Nephron progenitor cell (in vitro differentiated cells): ENCODE measurements at places on chromosomes 6 and 20.

DNA sequence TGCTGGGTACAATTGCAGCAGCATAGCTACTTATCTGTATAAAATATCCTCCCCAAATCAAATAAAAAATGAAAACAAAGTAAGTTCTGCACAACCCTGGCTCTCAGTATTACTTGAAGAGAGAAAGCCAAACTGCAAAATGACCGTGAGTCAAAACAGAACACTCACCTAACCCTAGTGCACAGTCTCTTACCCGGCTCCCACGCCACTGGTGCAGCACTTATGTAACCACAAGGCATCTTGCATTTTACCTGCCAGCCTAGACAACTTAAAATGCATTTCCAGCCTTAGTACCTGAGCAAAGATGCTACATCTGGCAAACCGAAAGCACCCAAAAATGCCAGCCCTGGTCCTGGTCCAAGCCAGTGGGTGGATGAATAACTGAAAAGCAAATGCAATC, 12.4 kb upstream of the SIRPB1 start:
- no peak for DNase-seq

DNA sequence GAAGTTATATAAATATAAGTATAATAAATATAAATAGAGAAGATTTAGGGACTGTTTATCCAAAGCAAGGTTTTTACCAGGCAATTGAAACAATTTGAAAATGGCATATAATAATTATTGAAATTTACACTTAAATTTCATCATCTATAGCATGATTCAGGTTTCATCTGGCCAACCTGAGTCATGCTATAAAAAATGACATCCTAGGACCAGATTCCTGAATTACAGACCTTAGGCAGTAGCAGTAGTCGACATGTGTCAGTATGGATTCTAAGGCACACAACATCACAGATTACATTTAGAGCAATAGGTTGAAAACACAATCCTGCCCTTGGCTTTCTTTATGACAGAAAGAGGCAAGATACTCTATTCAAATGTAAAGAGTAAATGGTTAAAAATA, 592.3 kb downstream of the PHF3 start:
- no peak for DNase-seq

- no peak for DNase-seq
Measured at GRCh38 chr20:56361900-56362299, 3.1 kb downstream of the FAM210B start.

DNA sequence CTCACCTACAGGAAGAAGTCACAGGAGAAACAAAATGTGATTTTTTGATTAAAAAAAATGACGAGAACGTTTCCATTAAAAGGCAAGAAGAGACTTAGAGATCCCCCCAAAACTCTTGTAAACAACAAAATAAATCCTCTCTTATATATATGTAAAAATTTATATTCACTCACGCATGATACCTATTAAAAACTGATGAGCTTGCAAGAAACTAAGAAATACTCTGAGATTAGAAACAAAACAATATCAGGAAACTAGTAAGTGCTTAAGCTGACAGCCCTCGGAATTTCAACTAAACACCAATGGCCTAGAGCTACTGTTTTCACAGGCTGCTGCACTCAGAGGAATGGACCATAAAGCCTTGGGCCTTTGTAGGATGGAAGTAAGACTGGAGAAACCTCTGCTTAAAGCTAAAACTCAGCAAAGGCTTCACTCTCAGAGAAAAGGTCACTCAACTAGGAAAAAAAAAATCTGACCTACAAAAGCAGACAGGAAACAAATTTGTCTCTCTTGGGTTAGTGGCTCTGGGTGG, 63.0 kb downstream of the MAP3K7 start:
- DNase-seq, result no peak

- DNase-seq, result no peak
Measured at GRCh38 chr6:15974817-15975216, 154.1 kb upstream of the MYLIP start.

- DNase-seq, result no peak
Measured at GRCh38 chr6:130526466-130526865, 160.6 kb downstream of the TMEM200A start.

- no peak for DNase-seq
Measured at GRCh38 chr20:49865559-49865958, 49.8 kb downstream of the SPATA2 start.

DNA sequence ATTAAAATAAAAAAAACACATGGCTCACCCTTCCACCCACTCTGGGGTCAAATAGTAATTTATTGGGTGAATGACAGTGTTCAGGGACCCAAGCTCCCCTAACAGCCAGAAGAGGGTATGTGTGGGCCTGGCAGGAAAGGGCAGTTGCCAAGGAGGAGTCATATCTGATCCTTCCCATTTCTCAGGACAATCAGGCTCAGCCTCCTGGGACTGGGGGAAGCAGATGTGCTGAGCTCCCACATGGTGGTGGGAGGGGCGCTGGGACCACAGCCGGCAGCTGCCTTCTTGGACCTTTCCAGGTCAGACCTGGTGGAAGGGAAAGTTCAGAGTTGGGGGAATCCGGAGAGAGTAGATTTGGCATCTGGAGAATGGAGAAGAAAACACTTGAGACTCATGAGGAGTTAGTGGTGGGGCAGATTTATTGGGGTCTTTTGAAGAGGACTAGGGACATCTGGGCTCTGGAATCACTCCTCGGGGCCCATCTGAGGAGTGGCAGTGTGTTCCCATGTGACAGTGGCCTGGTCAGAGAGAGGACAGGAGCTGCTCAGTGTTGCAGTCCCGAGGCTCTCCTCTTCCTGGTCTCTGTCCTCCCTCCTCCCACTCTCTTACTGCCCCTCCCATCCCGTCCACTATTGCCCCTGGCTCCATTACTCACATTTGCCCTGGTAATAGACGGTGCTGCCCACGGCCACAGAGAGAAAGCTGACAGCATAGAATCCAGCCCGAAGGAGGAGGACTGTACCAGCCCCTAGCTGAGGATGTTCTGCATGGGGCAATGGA, 3.0 kb downstream of the LST1 start:
- DNase-seq, result no peak

DNA sequence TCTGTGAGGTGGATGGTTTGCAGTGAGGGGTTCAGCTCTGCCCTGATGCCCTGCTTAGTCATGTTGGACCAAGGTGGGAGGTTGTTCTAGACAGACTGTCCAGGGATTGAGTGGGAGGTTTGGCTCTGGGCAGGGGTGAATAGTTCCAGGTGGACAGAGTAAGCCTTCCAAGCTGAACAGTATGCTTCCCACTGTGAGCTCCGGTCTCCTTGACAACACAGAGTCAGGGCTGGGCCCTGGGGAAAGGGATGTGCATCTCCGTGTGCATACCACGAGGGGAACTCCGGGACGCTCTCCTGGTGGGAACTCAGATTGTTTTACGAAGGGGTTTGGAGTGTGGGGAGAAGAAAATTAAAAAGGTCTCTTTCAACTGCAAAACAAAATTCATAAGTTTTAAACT, 174.7 kb downstream of the DHX35 start:
- no peak for DNase-seq

DNA sequence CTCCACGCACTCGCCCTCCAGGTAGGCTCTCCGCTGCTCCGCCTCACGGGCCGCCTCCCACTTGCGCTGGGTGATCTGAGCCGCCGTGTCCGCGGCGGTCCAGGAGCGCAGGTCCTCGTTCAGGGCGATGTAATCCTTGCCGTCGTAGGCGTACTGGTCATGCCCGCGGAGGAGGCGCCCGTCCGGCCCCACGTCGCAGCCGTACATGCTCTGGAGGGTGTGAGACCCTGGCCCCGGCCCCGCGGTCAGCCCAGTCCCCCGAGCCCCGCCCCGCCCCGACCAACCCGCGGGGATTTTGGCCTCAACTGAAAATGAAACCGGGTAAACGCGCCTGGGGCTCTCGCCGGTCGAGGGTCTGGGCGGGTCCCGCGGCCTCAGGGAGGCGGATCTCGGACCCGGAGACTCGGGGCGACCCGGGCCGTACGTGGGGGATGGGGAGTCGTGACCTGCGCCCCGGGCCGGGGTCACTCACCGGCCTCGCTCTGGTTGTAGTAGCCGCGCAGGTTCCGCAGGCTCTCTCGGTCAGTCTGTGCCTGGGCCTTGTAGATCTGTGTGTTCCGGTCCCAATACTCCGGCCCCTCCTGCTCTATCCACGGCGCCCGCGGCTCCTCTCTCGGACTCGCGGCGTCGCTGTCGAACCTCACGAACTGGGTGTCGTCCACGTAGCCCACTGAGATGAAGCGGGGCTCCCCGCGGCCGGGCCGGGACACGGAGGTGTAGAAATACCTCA, 598 bp downstream of the HLA-B start:
- peak; percentile 34 for DNase-seq

DNA sequence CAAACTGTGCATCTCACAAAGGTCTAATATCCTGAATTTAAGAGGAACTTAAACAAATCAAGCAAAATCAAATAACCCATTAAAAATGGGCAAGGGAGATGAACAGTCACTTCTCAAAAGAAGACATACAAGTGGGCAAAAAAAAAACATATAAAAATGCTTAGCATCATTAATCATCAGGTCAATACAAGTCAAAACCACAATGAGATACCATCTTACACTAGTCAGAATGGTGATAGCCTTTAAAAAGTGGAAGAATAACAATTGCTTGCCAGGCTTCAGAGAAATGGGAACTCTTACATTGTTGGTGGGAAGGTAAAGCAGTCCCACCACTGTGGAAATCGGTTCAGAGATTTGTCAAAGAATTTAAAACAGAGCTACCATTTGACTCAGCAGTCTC, 646.7 kb upstream of the PTCHD4 start:
- no peak for DNase-seq

GRCh38 chr6:160160450-160160849, 38.8 kb downstream of the SLC22A1 start:
- DNase-seq, result no peak

GRCh38 chr20:59646487-59646886, 42.1 kb downstream of the PHACTR3 start:
- DNase-seq, result no peak
